ENCODE measurements at places on chromosomes 1 and 21.

DNA sequence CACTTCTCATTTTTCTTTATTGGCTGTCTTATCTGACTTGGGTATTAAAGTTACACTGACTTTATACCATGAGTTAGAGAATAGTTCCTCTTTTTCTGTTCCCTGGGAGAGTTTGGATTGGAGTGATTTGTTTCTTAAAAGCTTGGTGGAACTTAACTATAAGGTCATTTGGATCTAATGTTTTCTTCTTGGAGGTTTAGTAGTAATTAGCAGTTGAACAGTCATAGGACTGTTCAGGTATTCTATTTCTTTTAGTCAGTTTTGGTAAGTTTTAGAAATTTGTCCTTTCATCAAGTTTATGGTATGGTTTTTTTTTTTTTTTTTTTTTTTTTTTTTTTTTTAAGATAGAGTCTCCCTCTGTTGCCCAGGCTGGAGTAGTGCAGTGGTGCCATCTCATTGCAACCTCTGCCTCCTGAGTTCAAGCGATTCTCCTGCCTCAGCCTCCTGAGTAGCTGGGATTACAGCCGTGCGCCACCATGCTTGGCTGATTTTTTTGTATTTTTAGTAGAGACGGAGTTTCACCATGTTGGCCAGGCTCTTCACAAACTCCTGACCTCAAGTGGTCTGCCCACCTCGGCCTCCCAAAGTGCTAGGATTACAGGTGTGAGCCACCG lies 6.3 kb downstream of the TTC3 start:
- no peak for DNase-seq

GRCh38 chr1:25713961-25714360 lies 86.0 kb upstream of the SELENON start:
- DNase-seq = no peak

GRCh38 chr1:10494754-10495474 lies 20.2 kb downstream of the PEX14 start:
- DNase-seq = no peak

GRCh38 chr21:29296446-29296845 lies 2.3 kb upstream of the BACH1 start:
- no peak for DNase-seq

DNA sequence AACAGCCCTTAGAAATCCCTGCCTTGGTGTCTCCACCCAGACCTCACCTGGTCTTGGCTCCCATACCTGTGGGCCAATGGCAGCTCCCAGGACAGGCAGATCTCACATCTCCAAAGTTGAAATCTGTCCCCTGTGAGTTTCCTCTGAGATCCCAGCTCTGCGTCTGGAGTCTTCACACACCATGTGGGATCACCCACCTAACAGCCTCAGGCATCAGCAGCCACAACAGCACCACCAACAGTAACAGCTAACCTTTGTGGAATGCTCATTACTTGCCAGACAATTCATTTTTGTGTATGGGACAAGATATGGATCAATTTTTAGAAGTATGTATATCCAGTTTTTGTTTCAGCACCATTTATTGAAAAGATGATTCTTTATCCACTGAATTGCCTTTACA lies 523.2 kb downstream of the MATN1 start:
- no peak for DNase-seq

DNA sequence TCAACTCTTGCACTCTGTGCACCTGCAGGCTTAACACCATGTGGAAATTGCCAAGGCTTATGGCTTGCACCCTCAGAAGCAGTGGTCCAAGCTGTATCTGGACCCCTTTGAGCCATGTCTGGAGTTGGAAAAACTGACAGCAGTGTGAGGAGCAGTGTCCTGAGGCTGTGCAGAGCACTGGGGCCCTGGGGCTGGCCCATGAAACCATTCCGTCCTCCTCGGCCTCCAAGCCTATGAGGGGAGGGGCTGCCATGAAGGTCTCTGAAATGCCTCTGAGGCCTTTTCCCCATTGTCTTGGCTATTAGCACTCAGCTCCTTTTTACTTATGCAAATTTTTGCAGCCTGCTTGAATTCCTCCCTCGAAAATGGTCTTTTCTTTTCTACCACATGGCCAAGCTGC lies 126.7 kb downstream of the DISC1 start:
- no peak for DNase-seq

DNA sequence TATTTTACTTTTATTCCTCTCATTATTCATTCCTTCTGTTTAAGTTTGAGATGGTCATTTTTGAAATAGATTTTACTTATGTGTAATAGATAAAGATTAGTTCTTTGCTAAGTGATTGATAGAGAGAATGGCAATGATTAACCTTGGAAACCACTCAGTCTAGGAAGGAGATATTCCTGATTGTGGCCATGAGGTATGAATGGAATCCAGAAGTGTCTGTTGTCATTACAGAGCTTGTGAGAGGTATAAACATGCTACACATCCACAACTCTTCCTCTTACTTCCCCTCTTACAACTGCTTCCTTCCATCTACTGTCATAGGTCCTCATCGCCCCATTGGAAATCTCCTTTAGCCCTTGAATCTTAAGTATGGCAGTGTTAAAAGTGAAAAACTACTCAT lies 988.8 kb upstream of the B3GALT2 start:
- no peak for DNase-seq

DNA sequence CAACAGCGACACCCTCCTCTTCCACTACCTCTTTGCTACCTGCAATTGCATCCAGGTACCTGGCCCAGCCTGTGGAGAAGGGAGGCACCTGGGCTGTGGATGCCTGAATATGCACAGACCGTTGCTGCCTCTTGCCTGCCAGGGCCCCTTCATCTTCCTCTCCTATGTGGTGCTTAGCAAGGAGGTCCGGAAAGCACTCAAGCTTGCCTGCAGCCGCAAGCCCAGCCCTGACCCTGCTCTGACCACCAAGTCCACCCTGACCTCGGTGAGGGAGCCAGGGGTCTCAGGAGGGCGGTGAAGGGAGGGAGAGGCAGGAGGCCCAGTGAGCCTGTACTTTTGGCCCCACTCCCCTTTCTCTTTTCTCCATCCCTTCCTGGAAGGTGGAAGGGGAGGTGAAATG lies 11.5 kb downstream of the PSRC1 start:
- DNase-seq = no peak

- no peak for DNase-seq
Measured at GRCh38 chr21:39265603-39266002, 47.8 kb downstream of the BRWD1 start.

DNA sequence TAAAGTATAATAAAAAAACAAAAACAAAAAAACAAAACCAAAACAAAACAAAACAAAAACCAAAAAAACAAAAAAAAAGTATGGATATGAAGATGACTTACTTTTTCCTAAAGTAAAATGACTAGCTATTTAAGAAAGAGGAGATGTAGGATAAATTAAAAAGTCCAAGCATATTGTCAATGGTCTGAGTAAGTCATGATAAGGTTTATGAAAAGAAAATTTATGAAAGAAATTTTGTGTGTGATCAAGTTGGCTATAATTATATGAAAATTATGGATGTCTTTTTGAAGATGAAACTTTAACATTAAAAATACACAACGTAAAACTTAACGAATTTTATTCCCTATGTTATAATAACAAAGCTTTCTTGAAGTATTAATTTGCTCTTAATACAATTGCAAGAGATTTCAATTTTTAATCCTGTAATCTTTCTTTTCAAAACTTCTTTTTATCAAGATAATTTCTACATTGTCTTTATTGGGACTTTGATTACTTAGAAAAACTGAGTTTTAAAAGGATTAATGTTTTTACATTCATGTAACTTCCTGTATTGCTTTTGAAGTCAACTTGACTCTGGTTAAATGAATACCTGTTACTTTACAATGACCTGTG lies 200.9 kb upstream of the IVNS1ABP start:
- DNase-seq = no peak

DNA sequence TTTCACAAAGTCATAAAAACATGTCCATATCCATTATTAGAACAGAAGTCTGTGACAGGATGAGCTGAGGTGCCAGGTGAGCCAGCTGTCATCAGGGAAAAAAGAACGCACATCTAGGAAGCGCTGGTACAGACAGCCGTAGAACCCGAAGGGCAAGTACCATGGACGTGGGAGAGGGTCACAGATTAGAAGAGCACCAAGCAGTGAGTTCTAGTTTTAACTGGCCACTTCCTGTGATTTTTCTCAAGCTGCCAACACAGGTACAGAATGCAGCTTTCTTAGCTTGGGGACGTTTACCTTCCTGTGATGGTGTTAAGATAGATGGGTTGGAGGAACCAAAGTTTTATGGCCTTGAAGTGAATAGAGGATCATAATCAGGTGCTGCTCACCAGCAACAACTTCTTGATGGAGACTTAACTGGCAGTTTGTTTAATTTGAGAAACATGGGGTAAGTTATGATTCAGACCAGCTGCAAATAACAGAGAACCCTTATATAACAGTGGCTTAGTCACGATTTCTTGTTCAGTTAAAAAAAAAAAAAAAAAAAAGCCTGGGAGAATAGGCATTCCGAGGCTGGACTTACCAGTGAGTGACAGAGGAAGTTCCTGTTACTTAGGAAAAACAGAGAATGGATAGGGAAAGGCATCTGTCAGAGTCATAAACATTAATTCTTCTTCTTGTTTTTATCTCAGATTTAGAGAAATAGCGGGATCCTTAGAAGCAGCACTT lies 30.9 kb downstream of the AGT start:
- no peak for DNase-seq

GRCh38 chr1:223250632-223251015 lies 107.6 kb upstream of the TLR5 start:
- DNase-seq = no peak

- no peak for DNase-seq
Measured at GRCh38 chr1:205568469-205569361, 63.1 kb downstream of the ELK4 start.

DNA sequence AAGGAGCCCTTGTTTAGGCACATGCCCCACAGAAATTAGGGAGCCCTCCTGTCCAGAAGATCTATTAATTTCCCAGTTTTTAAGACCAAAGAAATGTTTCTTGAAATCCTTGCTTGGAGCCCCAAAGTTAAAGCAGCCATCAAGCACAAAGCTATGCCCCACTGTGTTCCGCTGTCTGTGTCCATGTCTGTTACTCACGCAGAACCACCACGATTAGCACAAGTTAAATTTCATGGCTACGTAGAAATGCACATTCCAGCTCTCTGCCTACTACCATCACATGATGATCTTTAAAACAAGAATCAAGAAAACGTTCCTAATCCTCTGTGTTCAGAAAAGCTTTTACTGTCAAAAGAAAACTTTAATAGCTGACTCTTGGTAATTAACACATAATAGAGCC lies 238.5 kb downstream of the RERE start:
- no peak for DNase-seq

- no peak for DNase-seq
Measured at GRCh38 chr1:1869469-1869868, 21.4 kb downstream of the GNB1 start.

Data from NCI-H524 treated with DMSO at 0.1 percent for 48 hours (cell line).